Activated CD4-positive, alpha-beta T cell treated with anti-CD3 and anti-CD28 coated beads, Interleukin-10, Interleukin-2, amounts not matched to agents 100 ng/mL and 50 ng/mL, durations not matched to agents 16 hours and 8 hours (primary cell): ENCODE measurements at places on chromosomes 7 and 10.

DNA sequence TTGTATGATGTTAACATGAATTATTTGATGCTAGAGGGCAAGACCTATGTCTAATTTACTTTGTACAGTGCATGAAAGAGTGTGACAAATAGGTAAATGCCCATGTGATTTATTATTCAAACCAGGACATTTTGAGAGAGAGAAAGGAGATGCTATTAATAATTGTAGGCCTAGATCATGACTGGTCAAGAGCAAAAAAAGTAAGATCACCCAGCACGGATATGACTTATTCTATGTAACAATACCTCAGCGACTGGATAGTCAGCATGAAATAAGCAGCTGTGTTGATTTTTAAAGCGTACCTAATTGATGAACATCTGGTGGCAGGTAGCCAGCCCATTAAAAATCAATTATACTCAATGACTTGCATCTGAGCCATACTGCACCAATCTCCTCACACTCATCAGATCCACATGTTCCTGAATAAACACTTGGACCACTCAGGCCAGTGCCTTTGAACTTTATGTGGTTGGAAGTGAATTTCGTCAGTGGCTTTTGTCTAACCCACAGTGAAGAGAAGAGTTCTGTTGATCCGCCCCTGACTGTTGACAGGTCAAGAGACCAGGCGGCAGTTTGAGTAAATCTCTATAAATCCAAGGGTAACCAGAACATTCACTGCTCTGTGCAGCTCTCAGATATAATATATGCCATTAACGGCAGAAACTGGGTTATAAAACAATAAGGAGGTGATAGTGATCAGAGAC lies 435.3 kb downstream of the MDFIC start:
- DNase-seq: no peak

GRCh38 chr7:155758348-155758747 lies 53.9 kb downstream of the SHH start:
- DNase-seq: no peak

GRCh38 chr10:96440361-96441292 lies 73.1 kb downstream of the TLL2 start:
- DNase-seq: no peak

- DNase-seq: no peak
Measured at GRCh38 chr7:155947051-155947450, 134.8 kb upstream of the SHH start.

DNA sequence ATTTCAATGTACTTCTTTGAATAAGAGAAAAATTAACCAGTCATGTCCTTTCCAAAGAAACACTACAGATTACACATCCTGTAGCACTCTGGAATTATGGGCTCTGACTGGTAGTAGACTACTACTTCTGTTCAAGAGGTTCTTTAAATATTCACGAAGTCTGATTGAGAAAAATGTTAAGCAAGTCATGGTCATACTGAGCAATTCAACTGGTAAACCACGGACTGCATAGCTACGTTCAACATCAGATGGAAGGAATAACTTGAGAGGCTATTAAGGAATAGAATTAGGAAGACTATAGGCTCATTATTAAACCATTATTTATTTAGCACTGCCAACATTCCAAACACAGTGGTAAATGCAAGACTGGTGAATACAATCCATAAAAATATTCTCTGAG lies 160.8 kb downstream of the IMMP2L start:
- DNase-seq: no peak

DNA sequence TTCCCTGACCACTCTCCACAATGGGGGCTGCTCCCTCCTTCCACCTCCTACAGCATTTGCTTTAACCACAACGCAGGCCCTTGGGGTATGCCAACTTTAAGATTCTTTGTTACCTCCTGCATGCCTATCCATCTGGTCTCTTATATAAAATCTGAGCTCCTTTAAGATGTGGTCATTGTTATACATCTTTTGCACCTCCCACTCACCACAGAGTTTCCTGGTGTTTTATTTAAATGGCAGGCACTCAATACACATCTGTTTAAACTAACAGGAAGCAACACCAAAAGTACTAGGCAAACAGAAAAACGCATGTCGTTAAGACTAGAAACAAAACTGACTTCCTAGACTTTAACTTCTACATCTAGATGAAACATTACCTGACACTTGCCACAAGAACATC lies 36.3 kb downstream of the SLC25A13 start:
- DNase-seq: peak; percentile 76

DNA sequence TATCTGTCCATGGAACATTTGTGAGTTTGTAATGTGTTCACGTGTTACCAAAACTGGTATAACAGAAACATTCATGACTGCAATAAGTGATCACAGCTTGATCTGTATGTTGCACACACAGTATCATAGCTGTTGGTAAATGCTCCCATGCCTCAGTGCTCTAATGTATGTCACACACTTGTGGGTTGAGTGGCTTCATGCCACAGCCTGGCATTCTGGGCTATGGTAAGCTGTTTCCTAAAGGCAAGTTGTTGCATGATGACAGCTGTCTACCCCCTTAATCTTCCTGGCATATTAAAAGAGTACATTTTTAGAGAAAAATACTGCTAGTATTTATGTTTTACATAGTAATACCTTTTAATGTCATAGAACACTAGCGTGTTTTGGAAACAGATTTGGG lies 35.2 kb downstream of the PRPF18 start:
- no peak for DNase-seq

DNA sequence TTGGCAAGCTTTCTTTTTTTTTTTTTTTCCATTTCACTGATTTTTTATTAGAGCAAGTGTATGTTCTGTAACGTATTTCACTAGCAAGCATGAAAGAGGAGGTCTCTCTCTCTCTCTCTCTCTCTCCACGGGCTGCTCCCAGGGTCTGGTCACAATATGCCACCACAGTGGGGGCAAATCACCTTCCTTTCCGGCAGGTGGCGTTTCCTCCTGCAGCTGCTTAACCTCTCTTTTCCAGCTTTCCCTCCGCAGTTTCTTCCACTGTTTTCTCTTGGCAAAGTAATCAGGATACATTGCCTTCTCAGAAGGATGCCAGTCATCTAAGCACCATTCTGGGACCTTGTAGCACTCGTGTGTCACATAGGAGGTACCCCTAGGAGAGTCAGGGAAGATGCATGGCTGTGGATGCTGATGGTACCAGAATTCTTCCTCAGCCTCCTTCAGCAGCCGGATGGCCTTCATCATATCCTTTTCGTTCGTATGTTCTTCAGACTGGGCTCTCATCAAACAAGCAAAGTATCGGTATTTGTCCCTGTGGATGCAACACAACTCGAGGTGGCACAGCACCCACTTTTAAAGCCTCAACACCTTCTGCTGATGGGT lies 197.3 kb upstream of the PODXL start:
- no peak for DNase-seq

- DNase-seq: no peak
Measured at GRCh38 chr10:119401671-119402395, 140.7 kb downstream of the RGS10 start.

- peak; percentile 69 for DNase-seq
Measured at GRCh38 chr10:102644066-102644645, at the start of gene TRIM8. Gene TRIM8, plus strand, starts transcription at chr10:102644479. Its CDS starts 139 bp downstream, at chr10:102644618.

DNA sequence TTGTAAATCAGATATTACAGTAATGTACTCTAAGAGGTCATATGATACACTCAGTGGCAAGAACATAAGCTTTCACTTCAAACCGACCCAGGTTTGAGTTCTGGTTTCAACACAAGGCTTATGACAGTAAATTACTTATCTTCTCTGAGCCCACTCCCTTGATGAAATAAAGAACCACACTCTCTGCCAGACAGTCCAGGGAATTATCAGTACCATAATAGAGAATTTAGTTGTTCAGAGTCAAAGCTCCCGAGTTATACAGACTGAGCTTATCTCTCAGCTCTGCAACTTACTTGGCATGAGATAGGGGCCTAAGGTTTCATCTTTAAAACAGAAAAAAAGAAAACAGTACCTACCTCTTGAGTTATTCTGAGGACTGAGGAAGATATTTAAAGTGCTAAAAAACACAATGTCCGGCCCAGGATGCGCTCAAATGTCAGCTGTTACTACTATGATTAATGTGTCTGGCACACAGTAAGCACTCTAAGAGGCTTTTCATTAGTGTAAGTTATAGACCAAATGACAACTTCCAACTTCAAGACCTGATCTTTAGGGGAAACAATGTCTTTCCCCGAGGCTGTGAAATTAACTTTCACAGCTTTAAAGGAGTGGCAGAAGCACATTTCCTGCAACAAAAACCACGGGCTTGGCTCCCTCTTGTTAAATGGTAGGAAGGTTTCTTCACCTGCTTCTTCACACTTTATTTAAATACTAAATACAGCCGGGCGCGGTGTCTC lies 38.1 kb downstream of the UBE2H start:
- no peak for DNase-seq

GRCh38 chr7:70208236-70209063 lies 610.2 kb downstream of the AUTS2 start:
- DNase-seq: peak; percentile 2

DNA sequence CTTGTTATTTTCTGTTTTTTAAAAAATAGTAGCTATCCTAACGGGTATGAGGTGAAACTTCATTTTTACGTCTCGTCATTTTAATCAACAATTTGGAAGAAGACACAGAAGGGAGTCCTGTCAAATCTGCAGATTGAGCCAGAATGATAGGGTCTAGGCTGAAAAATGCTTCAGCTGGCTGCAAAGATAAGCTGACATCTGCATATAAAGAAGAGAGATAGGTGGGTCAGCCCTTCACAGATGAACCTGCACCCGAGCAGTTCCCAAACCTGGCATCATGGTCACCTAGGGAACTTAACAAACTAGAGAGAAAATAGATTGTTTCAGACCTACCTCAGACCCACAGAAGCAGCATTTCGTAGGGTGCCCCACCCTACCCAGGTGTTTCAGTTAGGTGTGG lies 35.2 kb upstream of the BMPR1A start:
- DNase-seq: no peak

DNA sequence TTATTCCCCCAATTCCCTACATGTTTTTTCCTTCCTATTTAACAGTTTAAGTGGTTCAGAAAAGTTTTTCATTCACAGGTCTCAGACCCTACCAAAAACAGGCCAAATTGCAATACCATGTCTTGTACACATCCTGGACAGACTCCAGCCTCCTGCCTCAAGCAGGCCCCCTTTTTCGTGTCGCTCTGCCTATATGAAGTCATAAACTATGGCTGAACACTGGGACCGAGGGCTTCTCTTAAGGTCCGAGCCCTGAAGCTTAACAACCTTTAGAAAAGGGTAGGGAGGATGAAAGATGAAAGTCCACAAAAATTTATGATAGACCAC lies 1.4 kb downstream of the FBXW4 start:
- DNase-seq: peak; percentile 55

DNA sequence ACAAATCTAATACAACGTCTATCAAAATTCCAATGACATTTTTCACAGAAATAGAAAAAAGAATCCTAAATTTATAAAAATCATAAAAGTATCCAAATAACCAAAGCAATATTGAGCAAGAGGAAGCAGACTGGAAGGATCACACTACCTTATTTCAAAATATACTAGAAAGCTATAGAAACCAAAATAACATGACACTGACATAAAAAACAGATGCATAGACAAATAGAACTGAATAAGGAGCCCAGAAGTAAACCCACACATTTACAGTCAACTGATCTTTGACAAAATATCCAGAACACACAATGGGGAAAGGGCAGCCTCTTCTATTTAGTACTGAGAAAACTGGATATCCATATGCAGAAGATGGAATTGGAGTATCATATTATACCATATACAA lies 217.5 kb downstream of the MACC1 start:
- DNase-seq: no peak

DNA sequence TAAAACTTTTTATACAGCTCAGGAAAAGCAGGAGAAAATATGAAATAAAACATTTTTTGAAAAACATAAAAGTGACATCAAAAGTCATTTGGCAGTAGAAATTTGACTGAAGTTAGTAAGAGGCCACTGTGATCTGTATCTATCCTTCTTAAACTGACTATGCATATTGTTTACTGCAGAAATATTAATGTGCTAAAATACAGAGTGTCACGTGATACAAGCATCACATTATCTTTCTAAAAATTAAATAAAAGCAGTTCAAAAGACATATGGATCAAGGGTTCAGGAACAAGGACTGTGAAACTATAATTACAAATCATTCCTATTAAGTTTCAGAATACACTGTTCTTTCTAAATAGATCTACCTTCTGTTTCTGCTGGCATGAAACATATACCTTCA lies 33.7 kb downstream of the PARP12 start:
- no peak for DNase-seq

DNA sequence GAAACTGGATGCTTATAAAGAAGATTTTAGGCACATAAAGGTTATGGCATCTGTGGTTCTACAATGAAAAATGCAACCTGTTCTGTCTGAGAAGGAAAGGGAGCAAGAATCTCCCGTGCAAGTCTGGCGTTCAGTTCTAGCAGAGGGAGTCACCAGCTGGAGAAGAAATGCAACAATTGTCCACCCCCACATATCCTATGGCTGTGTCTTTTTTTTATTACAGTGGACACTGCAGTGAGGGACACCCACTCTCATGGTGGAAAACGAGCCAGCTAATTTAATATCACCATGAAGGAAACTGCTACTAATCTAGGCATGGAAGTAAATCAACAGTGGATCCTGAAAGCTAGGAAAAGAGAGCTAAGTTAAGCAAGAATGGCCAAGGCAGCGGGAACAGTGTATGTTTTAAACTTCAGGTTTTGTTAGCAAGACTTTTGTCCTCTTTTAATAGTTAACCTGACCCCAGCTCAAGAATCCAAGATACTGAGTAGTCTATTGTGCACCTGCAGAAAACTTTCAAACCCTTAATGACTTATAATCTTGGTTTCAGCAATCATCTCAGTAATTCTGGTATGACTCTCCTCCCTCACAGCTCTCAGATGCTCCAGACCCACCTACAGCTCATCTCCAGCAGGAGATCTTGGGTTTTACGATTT lies 149.3 kb downstream of the FGFR2 start:
- DNase-seq: peak; percentile 31

- DNase-seq: no peak
Measured at GRCh38 chr7:2966466-2967078, 77.1 kb downstream of the CARD11 start.

GRCh38 chr10:126177417-126178030 lies 210.8 kb downstream of the ADAM12 start:
- DNase-seq: no peak

GRCh38 chr7:98178321-98178720 lies 32.9 kb upstream of the BHLHA15 start:
- DNase-seq: no peak

- no peak for DNase-seq
Measured at GRCh38 chr10:129972966-129973673, 9.0 kb upstream of the EBF3 start.

- no peak for DNase-seq
Measured at GRCh38 chr7:140261105-140261486, 84.3 kb upstream of the KDM7A start.

DNA sequence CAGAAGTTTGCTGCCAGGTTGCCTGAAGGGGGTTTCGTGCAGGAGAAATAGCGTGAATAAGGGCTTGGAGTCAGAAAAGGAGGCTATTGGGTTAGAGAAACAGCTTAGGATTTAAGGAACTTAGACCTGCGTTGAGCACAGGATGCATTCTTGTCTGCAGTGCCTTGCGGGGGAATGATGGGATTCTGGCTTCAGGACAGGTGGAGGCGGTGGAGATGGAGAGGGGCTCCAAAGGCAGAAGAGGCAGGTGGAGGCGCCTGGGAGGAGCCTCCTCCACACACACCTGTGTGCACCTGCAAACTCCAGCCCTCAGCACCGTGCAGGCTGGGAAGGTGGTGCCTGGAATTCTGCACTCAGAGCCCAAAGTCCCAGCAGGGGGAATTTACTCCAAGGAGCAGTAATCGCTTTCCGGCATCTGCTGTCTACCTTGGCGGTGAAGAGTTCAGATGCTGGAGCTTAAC lies 1.8 kb downstream of the CLIP2 start:
- DNase-seq: no peak

GRCh38 chr7:50960621-50961310 lies 178.1 kb upstream of the GRB10 start:
- no peak for DNase-seq

GRCh38 chr10:119734396-119735332 lies 8.8 kb downstream of the INPP5F start:
- DNase-seq: peak; percentile 31
